Dermis microvascular lymphatic vessel endothelial cell (primary cell): ENCODE measurements at places on chromosomes 3 and 15.
A peak's percentile ranks its signal among the peaks of the same experiment; 100 is the strongest.

DNA sequence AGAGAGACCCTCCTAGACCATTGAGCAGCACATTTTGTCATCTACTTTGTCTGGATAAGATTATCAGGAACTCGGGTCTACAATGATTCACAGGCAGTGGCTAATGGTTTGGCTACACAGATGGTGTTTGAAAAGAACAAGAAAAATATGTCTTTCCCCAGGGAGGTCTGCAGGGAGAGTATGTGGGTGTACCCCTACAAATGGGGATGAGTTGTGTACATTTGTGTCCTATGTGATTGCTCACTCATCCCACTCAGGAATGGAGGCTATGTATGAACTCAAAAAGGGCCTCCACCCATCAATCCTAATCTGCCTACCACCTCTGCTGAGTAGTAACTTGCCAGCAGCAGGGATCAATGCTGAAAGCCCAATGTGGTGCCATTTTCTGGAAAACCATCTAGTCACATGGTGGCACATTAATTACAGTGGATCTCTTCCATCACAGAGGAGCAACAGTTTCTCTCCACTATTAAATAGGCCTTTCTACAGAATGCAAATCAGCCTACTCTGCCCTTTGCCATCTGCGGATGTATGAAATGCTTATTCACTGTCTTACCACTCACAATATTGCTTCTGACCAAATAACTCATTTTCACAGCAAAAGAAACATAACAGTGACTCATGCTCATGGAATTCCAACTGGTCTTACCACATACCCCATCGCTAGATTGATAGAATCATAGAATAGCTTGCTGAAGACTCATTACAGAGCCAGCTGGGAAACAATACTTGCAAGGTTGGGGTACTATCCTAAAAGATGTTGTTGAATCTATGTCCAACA is 48.3 kb upstream of the TRIM42 start:
- no peak for DNase-seq

DNA sequence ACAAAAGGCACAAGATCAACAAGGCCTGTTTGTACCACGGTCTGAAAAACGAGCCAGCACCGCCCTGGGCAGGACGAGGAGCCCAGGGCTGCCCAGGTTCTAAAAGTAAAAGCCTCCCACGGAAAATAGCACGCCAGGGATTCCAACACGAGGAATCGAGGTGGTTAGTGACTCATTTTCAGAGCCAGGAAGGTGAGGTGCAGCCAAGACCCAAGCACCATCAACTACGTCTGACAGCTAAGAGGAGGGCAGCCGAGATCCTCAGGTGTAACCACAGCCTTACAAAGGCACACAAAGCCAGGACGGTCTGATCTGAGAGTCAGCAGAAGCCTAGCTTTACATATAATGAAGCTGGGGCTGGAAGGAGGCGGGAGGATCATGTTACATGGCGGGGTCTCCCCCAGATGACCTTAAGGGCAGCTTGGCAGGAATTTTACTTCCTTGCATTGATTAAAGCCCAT is 52.5 kb downstream of the ATP10A start:
- no peak for DNase-seq

GRCh38 chr3:31132132-31132769 is 237.8 kb upstream of the GADL1 start:
- DNase-seq = peak; percentile 58

DNA sequence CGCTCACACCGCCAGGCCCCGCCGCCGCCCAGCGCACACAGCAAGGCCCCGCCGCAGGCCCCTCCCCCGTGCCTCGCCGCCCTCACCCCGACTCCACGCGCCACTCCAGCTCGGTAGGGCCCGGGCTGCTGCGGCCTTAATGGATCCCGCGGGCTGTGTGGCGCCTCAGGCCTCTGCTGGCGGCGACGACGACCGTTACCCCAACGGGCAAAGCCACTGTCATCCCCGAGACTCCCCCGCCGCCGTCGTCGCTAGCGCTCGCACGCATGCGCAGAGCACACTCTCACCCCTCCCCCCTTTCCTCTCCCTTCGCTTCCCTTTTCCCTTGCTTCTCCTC is at the start of gene MSL2:
TSS of gene MSL2 (minus strand) at position 272 of the 337 bp plus-strand sequence. CDS start 1,222 bp downstream, outside the sequence.
- no peak for DNase-seq

- no peak for DNase-seq
These were observed 62.4 kb downstream of the RAD18 start for GRCh38 chr3:8900869-8901268.

DNA sequence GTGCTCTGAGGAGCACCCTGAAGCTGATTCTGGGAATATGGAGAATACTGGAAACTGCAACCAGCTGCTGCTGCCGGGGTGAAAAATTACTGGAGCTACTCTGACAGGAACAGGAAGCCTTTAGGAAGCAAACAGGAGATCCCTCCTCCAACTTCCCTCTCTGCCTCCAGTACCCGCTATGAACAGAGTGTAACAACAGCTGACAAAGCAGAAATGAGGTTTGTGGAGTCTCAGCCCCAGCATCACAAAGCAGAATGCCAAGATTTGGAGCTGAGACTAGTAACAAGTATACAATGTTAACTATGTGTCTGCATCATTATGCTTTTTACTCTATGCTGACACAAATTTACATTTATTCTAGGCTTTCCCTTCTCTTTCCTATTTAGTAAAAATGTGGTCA is 22.7 kb upstream of the PIAS1 start:
- DNase-seq = no peak
